ENCODE measurements at places on chromosomes 5 and 9.

DNA sequence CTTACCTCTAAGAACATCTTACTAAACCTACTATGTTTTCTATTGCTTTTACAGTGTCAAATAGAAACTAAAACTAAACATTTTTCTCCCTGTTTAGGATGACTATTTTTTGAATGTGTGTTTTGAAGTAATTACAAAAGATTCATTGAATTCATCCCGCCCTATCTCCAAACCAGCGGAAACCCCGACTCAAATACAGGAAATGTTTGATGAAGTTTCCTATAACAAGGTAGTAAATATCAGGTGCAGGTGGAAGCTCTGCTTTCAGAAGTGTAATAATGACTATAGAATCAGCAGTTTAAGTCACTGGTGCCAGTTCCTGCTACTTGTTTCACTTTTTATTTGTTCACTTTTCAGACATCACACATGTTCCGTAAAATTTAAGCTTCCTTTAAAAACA lies 20.0 kb downstream of the ERAP2 start:
- DNase-seq = no peak

GRCh38 chr5:40397091-40397490 lies 282.6 kb upstream of the PTGER4 start:
- no peak for DNase-seq

- DNase-seq = no peak
These were observed 67.4 kb downstream of the CHSY3 start for GRCh38 chr5:129971714-129972113.

GRCh38 chr5:79924936-79925893 lies 65.8 kb downstream of the MTX3 start:
- DNase-seq = no peak

GRCh38 chr5:112923148-112923917 lies 1.3 kb upstream of the REEP5 start:
- DNase-seq = no peak

DNA sequence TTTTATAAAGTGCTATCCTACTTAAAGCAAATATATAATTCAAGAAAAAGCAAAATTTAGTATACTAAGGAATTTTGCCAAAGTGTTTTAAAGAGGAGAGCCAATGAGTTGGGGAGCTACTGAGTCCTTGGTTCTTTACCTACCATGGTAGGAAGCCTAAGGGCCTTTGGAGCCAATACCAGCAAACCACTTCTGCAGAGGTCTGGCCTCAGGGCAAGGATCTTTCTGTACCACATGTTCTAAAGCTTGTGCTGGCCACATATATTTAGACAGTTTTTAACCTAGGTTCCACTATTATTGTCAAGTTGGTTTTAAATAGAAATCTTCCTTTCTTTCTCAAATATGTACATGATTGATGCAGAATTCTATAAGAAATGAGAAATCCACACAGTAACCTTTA lies 172.3 kb upstream of the NREP start:
- no peak for DNase-seq
